ENCODE measurements at places on chromosomes 11 and 22.

- peaks cover 5% of the 10 kb centered on the region for H3K36me3 ChIP-seq
- peaks cover 10% of the 10 kb centered on the region for H3K4me1 ChIP-seq
- peak; percentile 31 for DNase-seq
- no peak overlapping the region for H3K27ac ChIP-seq
Observed at GRCh38 chr11:11157185-11157584, 195.9 kb downstream of the CSNK2A3 start.

- no peaks in the 10 kb centered on the region for H3K27me3 ChIP-seq
- no peak overlapping the region for H3K27ac ChIP-seq
- no peak for DNase-seq
- H3K4me3 ChIP-seq: no peak overlapping the region
Observed at GRCh38 chr11:43833657-43834073, 47.0 kb upstream of the ALKBH3 start.

DNA sequence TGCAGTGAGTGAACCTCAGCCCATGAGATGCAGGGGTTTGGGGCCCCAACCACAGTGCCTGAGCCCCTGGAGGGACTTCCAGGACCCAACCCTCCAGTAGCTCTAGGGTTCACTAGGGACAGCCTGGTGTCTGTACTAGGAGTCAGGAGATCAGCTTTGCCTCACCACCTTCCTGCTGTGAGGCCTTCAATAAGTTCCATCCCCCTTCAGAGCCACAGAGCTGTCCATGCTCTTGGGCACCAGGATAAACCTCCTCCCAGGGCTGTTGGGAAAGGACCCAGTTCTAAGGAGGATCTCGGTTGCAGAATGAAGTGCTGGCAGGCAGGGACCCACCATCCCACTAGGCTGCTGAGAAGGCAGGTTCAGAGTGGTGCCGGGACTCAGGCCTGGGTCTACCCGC lies 9.7 kb downstream of the ARHGEF17 start:
- H3K4me1 ChIP-seq: peaks cover 8% of the 10 kb centered on the region
- H3K27me3 ChIP-seq: no peaks in the 10 kb centered on the region
- H3K36me3 ChIP-seq: no peaks in the 10 kb centered on the region
- H3K27ac ChIP-seq: no peak overlapping the region
- no peak overlapping the region for H3K4me3 ChIP-seq

- no peak for DNase-seq
- no peaks in the 10 kb centered on the region for H3K4me1 ChIP-seq
- H3K27ac ChIP-seq: no peak overlapping the region
- H3K27me3 ChIP-seq: peaks cover 2% of the 10 kb centered on the region
- no peaks in the 10 kb centered on the region for H3K36me3 ChIP-seq
- H3K4me3 ChIP-seq: no peak overlapping the region
Observed at GRCh38 chr11:120858740-120859139, 165.2 kb upstream of the TBCEL start.

DNA sequence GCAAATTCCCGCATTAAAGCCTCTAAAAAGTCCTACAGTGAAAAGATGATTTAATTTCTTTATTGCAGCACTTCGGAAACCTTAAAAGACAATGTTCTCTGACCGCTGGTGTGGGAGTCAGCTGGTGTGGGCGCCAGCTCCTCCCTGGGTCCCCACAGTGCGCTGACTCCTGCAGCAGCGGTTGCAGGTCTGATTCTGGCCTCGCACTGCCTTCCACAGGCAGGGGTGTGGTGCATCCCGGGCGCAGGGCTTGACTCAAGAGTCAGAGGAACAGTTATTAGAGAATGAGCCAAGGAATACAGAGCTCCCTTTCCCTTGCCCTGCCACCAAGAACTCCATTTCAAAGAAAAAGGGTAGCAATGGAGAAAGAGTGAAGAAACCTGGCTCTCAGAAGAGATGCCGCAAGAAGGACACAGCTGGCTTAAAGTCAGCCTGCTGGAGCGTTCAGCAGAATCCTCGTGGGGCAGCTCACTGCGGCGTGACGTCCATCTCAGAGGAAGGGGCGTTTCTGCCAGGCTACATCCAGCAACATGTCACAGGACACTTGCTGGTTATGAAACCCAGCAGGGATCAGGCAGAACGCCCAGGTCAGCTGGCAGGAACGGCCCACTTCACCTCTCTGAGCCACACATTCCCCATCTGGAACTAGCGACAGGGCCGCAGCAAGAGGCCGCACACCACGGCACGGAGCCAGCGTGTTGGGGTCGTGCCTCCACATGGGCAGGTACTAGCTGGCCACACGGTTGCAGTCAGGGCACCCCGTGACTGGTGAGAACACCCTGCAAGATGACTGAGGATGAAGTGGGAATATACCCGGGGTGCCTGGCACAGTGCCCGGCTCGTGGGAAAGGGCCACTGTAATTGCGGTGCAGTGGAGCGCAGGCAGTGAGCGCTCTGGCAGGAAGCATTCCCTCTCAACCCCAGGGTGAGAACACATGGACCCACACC lies 18.1 kb upstream of the EFCAB6 start:
- H3K36me3 ChIP-seq: no peaks in the 10 kb centered on the region
- H3K4me3 ChIP-seq: no peak overlapping the region
- H3K27ac ChIP-seq: no peak overlapping the region
- no peaks in the 10 kb centered on the region for H3K4me1 ChIP-seq

Measured in activated naive CD8-positive, alpha-beta T cell treated with anti-CD3 and anti-CD28 coated beads for 36 hours (primary cell).